Aorta (tissue), 5 donors: ENCODE measurements at places on chromosomes 5 and 9. TPM values are rescaled to one million over a fixed set of nuclear protein-coding genes. Genes with fewer than 3 reads are reported as not detected.

Gene VDAC1
- 92.4 TPM for total RNA-seq

Gene AGTPBP1
- 32.7 TPM for total RNA-seq

- no peaks in the 10 kb centered on the region for H3K36me3 ChIP-seq
- no peak overlapping the region for H3K27ac ChIP-seq
- peaks cover 1% of the 10 kb centered on the region for H3K27me3 ChIP-seq
These were observed 137.9 kb downstream of the GABBR2 start for GRCh38 chr9:98570663-98571440.

DNA sequence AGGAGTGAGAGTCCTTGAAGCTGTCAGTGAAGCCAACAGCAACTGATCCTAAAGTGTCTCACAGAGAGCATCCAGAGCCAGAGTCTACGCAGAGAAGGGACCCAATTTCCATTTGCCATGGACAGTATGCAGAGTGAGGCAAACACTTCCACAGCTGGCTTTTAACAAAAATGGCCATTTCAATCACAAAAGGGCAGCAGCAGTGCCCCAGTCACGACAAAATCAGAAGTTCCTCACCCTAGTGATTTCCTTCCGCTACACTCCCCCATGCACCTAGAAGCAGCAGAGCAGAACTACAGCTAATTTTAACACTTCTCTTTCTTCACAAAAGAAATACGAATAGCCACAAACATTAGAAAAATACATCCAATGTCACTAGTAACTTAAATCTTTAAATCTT lies 27.9 kb downstream of the FBXW11 start:
- H3K36me3 ChIP-seq: no peaks in the 10 kb centered on the region
- DNase-seq: no peak
- H3K4me3 ChIP-seq: no peak overlapping the region
- H3K27me3 ChIP-seq: no peaks in the 10 kb centered on the region
- H3K4me1 ChIP-seq: no peaks in the 10 kb centered on the region

GRCh38 chr9:136667214-136667939 lies 4.7 kb downstream of the EGFL7 start:
- no peak overlapping the region for H3K4me3 ChIP-seq
- no peaks in the 10 kb centered on the region for H3K27me3 ChIP-seq
- DNase-seq: no peak
- no peaks in the 10 kb centered on the region for H3K4me1 ChIP-seq

DNA sequence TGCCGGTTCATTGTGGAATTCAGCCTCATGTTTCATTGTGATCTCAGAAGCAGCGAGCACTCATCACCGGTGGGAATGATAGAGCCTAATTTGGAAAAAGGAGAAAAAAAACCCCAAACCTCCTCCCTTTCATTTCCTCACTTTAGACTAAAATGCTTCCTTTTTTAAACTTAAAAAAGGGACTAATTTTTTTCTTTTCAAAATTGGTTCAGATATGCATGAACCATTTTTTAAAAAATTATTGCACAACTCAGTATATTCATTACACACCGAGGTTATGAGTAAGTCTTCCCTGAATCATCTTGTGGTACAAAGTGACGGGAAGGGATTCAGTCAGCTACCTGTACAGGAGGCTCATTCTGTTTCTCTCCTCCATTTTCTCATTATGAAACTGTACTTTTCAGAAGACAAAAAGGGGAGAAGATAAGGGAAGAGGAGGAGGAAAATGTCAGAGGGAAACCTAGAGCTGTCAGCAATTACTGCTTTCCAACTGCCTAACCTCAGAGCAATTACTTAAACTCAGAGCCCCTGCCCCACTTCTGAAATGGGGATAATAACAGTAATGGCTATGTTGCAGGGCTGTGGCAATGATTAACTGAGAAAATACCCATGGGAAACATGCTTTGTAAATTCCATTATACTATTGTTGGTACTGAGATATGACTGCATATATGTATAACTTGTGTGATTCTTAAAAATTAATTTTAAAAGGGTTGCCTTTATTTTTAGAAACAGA lies 24.0 kb downstream of the GALNT10 start:
- no peak for DNase-seq
- H3K4me3 ChIP-seq: no peak overlapping the region
- no peaks in the 10 kb centered on the region for H3K27me3 ChIP-seq
- H3K36me3 ChIP-seq: no peaks in the 10 kb centered on the region

DNA sequence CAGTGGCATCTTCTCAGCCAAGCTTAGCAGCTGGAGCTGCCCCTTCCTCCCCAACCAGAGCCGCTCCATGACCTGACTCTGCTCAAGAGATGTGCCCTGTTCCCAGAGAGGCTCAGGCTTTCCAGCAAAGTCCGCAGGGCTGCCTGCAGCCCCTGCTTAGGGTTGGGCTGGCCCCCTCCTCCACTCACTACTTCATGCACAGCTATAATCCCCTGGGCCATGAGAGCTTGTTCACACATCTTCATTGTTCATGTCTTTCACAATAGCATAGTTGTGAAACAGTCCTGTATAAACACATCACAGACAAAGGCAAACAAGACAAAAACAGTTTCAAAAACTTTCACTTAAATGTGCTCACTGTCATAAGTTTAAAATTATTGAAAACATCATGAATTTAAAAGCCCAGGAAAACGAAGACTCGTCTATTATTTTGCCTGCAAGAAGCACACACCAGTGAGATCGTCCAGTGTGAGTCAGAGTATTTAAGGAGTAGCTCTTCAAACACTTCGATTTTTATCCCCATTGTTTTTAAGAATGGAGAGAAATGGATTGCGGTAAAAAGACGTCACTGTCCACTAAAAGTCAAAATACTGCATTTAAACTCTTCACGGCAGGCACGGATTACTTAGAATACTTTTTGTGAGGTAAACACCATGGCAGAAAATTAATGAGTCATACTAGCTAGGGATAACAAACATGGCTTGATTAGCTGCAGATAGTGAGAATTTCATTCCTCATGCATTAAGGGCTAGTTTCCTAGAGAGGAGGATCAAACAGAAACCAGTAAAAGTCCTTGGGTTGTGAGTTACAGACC lies 40.7 kb upstream of the S1PR3 start:
- no peak overlapping the region for H3K4me3 ChIP-seq
- DNase-seq: no peak
- H3K36me3 ChIP-seq: no peaks in the 10 kb centered on the region
- H3K4me1 ChIP-seq: no peaks in the 10 kb centered on the region
